ENCODE measurements at places on chromosomes 7 and 10.
A peak's percentile ranks its signal among the peaks of the same experiment; 100 is the strongest.

DNA sequence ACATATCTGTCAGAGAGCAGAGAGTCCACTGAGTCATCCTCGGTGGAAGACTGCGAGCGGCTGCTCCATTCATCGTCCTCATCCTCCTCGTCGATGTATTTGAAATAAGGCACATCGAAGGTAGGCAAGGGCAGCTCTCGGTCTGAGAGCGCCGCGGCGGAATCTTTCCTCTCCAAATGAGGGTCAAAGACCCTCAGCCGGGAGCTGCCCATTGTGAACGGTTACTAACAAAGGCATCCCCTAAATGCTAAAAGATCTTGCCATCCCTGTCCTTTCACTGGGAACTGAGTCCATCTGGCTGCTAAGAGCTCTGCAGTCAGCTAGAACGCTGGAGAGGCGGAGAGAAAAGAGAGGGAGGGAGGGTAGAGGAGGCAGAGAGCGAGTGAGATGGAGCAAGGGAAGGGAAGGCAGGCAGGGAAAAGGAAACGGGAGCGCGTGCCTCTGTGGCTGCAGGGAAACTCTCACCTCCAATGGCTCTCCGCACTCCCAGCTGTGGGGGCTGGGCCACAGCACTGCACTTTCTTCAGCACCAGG, 163.4 kb downstream of the RAPGEF5 start:
- peak; percentile 90 for DNase-seq

DNA sequence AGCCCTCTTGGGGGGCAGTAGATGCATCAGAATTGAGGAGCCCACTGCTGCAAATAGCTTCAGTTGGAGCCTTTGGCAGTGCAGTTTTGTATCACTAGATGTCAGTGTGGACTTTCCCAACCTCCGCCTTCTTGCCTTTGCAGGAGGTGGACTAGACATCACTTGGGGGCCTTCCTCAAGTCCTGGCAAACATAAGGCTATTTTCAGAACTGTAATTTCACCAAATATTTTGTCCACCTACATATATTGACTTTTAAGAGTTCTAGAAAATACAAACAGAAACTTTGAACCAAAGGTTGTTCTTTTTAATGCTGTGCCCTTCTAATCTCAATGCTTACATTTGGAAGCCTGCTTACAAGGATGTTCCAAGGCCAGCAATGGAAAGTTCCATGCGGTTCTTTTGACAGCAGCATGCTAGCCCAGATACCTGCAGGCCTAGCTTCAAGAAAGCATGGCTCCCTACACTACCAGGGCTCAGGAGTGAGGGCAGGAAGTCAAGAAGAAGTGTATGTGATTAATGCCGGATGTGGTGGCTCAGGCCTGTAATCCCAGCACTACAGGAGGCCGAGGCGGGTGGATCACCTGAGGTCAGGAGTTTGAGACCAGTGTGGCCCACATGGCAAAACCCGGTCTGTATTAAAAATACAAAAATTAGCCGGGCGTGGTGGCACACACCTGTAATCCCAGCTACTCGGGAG, 8.0 kb upstream of the ZNRF2 start:
- peak; percentile 57 for DNase-seq

GRCh38 chr7:139829025-139829774, at the start of gene TBXAS1:
Gene TBXAS1, plus strand, starts transcription at chr7:139829264. Its CDS starts 127 bp downstream, at chr7:139829391.
- DNase-seq = no peak

- DNase-seq = no peak
Observed at GRCh38 chr10:77700086-77700485, 62.5 kb upstream of the KCNMA1 start.

DNA sequence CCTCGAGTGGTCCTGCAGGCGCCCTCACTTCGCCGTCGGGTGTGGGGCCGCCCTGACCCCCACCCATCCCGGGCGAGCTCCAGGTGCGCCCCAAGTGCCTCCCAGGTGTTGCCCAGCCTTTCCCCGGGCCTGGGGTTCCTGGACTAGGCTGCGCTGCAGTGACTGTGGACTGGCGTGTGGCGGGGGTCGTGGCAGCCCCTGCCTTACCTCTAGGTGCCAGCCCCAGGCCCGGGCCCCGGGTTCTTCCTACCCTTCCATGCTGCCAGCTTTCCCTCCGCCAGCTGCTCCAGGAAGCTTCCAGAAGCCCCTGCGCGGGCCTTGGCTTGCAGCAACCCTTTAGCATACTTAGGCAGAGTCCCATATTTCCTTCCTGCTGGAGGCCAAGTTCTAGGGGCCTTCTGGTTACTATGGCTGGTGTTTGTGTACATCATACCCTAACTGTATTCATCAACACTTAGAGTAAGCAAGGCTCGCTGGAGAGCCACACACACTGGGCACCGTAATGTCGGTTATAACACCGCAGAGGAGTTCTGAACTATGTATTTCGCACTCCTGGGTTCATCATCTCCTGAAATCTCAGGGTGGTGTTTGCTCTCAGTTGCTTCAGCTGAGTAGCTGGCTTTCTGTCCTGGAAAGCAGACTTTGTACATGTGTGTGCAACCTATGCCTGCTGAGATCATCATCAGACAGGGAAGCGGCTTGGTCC, 471 bp downstream of the MGMT start:
- no peak for DNase-seq

DNA sequence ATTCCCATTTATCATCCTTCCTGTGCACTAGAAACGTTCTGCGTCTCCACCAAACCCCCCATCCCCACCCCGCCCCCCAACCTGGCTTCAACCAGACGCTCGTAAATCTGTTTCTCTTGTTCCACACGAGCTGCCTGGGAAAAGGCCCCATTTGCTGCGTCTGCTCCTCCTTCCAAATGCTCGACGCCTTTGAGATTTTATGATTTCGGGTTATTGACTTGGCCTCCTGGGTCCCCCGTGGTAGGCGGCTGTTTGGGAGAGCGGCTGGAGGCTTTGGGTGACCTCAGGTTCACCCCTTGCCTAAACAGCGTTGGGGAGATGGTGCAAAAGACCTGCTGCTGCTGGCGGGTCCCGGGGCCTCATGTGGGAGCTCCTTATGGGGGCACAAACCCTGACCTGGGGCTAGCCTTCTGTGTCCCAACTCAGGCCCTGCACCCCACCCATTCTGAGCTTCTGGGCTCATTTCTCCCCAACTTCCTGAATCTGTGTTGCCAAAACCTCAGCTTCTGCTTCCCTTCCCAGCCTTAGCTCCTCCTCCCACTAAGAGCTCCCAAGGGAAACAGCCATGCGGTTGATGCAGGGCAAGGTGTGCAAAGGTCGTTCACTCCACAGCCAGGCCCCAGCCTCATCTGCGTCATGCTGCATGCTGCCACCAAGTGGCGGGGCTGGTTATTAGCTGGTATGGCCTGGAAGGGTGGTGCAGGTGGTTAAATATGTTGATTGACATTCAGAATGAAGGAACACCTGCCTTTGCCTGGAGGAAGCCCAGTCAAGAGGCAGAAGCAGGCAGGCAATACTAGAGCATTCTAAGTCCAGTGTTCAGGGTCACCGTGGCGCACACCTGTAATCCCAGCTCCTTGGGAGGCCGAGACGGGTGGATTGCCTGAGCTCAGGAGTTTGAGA, 49.1 kb upstream of the ELN start:
- peak; percentile 33 for DNase-seq

GRCh38 chr7:113875224-113875623, 43.6 kb downstream of the PPP1R3A start:
- DNase-seq = no peak

Measured in NCI-H1694 (cell line).